CD4-positive, alpha-beta T cell treated with Interleukin-4 for 4 hours (primary cell): ENCODE measurements at places on chromosomes 11 and 22.

DNA sequence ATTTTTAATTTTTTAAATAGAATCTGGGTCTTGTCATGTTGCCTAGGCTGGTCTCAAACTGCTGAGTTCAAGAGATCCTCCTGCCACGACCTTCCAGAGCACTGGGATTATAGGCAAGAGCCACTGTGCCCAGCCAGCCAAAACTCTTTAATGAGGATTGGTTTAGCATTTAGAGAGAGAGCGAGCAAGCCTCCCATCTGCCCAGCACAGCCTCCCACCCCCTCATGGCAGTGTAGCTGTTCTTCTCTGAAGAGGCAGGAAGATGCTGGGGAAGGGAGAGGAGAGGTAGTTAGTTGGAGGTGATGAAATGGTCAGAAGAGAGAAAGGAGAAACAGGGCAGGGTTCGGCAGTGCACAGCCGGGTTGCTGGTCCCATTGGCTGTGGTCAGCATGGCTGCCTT is 105.7 kb downstream of the SCN3B start:
- DNase-seq: no peak

DNA sequence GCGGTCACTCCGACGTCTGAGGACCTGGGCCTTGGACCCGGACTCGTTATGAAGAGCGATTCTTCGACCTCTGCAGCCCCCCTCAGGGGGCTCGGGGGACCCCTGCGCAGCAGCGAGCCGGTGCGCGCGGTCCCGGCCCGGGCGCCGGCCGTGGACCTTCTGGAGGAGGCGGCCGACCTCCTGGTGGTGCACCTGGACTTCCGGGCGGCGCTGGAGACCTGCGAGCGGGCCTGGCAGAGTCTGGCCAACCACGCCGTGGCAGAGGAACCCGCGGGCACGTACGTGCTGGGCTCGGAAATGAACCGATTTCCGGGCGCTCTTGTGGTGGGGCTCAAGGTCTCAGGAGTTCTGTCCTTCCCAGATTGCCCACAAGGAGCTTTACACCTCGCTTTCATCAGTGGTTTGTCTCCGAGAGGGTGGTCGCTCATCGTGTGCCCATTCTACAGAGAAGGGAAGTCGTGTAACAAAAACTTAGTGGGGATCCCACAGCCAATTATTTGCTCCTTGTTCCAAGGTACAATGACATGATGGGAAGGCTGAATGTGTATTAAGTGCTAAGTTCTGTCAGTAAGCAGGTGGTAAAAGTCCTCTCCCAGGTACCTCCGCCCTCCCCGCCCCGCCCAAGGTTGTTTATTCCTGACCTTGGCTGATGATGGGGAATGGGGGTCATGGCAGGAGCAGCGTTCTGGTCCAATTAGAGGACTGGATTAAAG is 695 bp downstream of the PEX26 start:
- DNase-seq: peak; percentile 19

GRCh38 chr11:113521737-113522517 is 46.7 kb upstream of the DRD2 start:
- no peak for DNase-seq

- DNase-seq: no peak
Observed at GRCh38 chr11:127224276-127224675, 223.7 kb upstream of the KIRREL3 start.

DNA sequence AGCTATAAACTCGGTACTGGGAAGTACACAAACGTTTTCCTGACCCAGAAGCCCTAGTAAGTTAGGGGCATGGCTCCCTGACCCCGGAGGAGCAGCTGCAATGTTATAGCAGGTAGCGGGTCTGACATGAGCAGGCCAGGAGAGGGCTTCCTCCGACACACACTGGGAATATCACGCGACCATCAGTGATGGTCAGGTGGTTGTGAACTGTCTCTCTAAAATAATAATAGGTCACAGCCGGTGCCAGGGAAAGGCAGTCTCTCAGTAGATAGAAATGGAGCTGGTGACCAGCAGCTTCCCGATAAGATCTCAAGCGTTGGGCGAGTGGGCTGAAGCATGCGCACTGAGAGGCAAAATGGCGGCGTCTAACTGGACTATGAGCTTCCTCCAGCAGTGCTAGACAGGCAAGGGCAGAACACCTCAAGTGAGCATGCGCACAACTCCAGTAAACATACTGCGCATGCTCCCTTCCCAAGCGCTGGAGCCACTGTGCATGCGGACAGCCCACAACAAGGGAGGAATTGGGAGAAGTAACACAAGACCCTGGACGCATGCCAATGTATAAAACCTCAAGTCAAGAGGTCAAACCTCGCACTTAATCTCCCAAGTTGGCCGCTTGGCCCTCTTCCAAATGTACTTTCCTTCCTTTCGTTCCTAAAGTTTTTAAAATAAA is 22.3 kb upstream of the TESMIN start:
- DNase-seq: no peak

DNA sequence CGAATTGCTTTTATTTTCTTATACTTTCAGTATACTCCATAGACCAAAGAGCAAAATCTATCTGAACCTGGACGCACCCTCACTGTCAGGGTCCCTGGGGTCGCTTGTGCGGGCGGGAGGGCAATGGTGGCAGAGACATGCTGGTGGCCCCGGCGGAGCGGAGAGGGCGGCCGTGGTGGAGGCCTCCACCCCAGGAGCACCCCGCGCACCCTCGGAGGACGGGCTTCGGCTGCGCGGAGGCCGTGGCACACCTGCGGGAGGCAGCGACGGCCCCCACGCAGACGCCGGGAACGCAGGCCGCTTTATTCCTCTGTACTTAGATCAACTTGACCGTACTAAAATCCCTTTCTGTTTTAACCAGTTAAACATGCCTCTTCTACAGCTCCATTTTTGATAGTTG is 1077.4 kb downstream of the BRD1 start:
- DNase-seq: no peak

DNA sequence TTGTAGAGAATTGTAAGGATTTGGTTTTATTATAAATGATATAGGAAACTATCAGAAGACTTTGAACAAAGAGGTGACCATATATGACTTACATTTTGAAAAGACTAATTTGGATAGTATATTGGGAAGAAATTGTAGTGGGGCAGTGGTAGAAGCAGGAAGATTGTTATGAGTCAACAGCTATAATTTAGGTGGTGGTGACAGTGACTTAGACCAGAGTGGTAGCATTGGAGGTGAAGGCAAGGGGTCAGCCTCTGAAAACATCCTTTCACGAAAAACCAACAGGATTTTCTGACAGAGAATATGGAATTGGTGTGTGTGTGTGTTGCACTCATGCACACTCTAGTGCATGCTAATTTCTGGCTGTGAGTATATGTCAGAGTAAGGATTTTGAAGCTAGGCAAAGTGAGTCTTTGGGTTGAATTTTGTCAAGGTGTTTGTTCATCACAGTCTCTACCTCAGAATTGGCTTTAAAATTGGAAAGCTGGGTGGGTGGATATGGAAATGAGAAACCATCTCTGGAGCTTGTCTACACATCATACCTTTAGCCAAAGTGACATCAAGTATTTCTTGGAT is 8.2 kb upstream of the HBE1 start:
- DNase-seq: no peak

GRCh38 chr22:31490496-31490925 is 869 bp upstream of the EIF4ENIF1 start:
- DNase-seq: peak; percentile 73

GRCh38 chr11:95154514-95154913 is 64.9 kb downstream of the ENDOD1 start:
- peak; percentile 74 for DNase-seq

- no peak for DNase-seq
Observed at GRCh38 chr11:57391539-57391938, 1.1 kb upstream of the PRG2 start.

DNA sequence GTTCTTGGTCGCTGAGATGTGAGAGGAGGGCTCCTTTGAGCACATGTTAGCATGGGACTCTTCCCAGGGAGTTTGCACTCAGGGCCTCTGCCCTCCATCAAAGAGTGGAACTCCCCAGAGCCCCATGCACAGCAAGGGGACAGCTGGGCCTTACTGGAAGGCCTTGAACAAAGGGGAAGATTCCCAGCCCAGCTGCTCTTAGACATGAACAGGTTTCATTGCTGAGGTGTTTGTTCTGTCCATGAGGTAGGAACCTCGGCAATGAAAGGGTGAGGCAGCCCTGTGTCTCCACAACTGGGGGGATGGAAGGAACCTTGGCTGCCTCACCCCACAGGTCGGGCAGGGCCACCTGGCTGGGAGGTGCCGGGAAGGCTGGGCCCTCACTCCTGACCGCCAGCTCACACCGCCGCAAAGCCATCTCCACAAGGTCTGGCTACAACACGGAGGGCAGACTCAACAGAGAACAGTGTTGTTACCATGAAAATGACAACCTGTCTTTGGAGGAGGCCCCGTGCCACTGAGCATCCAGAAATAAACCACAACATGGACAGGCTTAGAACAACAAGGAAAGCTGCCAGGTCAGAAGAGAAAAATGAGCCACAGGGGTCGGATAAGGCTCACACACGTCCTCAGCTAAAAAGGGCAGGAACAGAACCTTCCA is 3.2 kb downstream of the DERL3 start:
- no peak for DNase-seq

- DNase-seq: no peak
Observed at GRCh38 chr11:23099256-23099655, 239.0 kb upstream of the CCDC179 start.

- no peak for DNase-seq
Observed at GRCh38 chr11:24521601-24522000, 24.7 kb downstream of the LUZP2 start.

GRCh38 chr11:22472306-22472705 is 134.1 kb downstream of the SLC17A6 start:
- DNase-seq: no peak

DNA sequence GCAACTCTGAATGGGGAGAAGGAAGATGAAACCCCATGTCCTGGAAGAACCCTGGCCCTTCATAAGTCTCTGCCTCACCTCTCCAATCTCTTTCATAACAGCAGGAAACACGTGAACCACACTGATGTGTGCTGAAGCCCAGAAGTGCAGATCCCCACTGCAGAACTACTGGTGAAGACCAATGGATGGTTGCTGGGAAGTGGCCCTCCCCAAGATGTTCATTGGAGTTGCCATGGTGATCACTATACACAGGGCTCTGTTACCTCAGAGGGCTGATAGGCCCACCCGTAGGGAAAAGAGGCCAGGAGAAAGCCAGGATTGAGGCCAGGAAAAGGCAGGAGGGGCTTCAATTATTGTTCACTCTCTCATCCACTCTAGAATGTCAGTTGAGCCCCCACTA is 11.6 kb downstream of the TST start:
- DNase-seq: no peak

GRCh38 chr11:2482204-2482603 is 37.4 kb downstream of the KCNQ1 start:
- DNase-seq: no peak
